ENCODE measurements at places on chromosomes 1 and 21.

- no peak for DNase-seq
Measured at GRCh38 chr1:35555601-35556477, 1.4 kb downstream of the KIAA0319L start.

GRCh38 chr1:200376528-200376927 is 33.3 kb downstream of the ZNF281 start:
- DNase-seq, result no peak

DNA sequence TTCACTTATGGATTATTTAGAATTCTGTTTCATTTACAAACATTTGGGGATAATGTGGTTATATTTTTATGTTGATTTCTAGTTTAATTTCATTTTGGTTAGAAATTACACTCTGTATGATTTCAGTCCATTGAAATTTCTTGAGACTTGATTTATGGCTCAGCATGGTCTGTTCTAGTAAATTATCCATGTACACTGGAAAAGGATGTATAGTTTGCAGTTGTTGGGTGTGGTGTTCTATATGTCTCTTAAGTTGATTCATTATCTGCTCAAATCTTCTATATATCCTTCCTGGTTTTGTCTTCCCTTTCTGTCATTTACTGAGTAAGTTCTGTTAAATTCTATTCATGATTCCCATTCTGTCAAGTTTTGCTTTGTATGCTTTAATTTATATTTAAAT is 52.3 kb downstream of the RAP1A start:
- no peak for DNase-seq

DNA sequence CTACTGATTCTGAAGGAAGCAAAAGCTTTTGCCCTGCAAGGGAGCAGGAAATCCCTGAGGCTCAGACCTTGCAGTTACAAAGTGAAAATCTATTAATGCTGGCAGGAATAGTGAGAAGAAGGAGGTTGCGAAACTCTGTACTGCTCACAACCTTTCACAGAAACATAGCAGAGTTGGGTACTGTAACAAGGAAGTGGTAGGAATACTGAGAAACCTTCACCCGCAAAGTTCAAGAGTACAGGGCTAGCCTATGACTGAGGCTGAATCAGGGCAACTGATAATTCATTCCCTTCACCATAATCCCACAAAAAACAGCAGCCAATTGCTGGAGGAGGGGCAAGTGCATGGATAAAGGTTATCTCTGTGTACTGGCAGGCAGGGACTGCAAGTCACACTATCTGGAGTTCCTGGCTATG is 23.9 kb upstream of the KCTD3 start:
- no peak for DNase-seq

GRCh38 chr1:46497665-46498064 is 8.0 kb downstream of the DMBX1 start:
- no peak for DNase-seq

DNA sequence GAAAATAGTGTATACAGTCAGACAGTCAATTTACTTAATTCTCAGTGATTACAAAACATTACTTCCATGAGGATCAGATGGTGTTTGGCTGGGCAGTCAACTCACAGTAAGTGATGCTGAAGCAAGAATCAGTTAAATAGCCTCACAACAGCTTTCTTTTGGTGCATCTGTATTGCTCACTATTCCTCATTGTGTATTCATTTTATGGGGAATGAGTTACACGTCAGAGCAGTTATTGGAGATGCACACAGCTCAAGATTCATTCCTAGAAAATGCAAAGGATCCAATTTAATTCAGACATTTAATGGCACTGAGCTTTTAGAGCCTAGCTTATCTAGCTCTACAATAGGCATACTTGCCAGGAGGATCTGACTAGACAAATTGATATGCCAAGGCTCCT is 150.6 kb downstream of the HS2ST1 start:
- DNase-seq, result no peak

DNA sequence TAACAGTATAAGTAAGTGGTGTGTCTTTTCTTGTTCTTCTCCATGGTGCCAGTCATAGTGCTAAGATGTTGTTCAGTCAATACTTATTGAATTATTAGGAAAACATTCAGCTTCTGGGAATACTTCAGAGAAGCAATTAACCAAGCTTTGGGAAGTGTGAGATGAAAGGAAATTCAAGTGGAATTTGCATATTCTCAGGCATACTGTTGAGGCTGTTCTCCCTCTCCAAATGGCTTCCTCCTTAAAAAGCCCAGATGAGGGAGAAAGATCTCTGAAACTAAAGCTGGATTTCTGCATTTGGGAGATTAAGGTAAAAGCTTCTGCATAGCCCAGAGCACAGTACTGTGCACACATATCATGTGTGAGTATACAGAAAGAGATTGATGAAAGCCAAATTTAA is 73.4 kb downstream of the MACF1 start:
- no peak for DNase-seq

DNA sequence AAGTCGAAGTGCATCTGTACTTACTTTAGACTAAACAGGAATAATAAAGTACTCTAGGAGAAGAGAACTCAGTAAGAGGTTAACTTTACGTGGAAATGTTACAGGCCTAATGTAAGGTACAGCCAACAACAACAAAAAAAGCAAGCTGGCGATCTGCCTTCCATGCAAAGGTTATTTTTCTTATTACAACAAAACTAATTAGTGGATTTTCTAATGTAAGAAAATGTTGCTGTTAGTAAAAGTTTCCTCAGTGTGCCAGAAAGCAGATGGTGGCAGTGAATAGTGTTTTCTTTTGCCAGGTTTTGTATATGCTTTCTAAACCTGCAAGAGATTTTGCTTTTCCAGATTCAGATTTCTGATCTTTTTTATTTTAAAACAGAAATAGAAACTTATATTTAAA is 179.2 kb downstream of the NFIA start:
- no peak for DNase-seq

- no peak for DNase-seq
Measured at GRCh38 chr1:237583756-237584155, 307.0 kb downstream of the ZP4 start.

DNA sequence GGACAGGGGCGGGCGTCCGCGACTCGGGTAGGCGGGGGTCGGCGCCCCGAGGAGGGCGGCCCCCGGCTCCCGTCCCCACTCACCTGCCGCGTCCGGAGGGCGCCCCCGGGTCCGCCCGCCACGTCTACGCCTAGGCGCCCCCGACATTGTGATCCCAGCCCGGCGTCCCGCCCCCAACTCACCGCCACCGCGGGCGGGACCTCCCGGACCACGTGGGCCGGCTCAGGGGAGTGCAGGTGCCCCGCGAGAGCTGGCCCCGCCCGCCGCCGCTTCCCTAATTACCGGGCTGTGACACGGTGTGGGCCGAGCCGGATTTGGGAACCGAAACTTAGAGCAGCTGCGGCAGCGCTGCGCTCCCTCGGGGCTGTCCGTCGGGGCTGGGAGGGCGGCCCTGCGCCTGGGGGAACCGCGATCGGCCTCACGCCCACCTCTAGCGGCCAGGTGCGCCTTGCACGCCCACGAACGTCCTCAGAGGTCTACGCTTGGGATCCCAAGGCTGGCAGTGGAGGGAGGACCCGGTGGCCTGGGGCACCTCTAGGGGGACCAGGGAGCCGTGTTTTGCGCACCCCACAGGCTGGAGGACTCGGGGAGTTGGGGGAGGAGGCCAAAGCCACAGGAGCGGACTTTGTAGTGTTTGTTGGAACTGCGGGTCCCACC is 521 bp upstream of the NADK start:
- DNase-seq, result peak; percentile 25

DNA sequence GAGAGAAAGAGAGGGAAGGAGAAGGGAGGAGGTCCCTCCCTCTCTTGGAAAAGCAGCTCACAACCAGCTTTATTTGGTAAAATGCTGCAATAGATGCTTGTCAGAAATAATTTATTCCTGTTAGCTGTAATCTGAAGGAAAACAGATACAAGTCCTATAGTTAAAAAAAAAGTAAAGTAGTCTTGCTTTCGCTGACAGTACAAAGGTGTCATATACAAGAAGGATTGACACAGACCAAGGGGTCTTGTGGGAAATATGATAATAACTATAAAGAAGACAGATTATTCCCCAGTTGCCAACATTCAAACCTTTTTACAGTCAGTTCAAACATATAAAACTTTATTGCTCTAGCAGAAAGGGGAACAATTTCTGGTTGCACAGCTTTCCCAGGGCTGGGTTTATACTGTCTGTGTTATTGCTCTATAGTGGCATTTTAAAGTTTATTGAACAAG is 145.0 kb downstream of the PBX1 start:
- DNase-seq, result no peak

GRCh38 chr1:244095529-244095911 is 44.4 kb downstream of the ZBTB18 start:
- no peak for DNase-seq

DNA sequence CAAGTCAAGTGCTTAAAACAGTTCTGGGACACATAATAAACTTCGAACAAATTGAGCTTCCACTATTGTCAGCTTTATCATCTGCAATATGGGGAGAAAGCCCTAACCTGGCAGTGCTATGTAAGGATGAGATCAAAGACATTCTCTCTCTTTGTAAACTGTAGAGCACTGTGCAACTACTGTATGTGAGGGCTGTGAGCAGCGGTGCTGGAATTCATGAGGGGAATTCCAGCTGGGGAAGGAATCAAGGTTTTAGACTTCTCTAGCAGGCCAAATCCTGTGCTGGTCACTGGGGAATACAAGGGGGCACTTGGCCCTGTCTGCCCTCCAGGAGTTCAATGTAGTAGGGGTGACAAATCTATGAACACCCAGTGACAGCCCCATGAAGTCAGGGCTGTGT is 9.3 kb downstream of the FAM151A start:
- DNase-seq, result no peak

- DNase-seq, result no peak
Measured at GRCh38 chr1:9793291-9793690, 30.5 kb downstream of the CLSTN1 start.

DNA sequence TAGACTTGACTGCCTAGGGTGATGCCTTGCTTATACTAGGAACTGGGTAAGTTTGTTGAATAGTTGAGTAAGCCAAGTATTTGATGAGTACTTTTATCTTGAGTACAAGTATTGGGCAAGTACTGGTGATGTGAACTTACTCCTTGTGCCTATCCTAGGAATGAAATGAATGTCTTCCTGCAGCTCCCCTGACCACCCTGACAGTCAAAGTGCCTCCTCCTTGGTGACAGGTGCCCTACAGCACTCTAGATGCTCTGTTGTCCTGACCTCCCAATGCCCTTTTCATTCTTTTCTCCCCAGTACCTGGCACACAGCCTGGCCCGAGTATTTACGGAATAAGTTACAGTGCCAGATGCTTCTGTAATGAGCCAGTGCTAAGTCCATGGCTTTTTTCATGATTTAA is 25.5 kb downstream of the PCSK9 start:
- no peak for DNase-seq

- no peak for DNase-seq
Measured at GRCh38 chr1:171985639-171986038, 144.3 kb downstream of the DNM3 start.

DNA sequence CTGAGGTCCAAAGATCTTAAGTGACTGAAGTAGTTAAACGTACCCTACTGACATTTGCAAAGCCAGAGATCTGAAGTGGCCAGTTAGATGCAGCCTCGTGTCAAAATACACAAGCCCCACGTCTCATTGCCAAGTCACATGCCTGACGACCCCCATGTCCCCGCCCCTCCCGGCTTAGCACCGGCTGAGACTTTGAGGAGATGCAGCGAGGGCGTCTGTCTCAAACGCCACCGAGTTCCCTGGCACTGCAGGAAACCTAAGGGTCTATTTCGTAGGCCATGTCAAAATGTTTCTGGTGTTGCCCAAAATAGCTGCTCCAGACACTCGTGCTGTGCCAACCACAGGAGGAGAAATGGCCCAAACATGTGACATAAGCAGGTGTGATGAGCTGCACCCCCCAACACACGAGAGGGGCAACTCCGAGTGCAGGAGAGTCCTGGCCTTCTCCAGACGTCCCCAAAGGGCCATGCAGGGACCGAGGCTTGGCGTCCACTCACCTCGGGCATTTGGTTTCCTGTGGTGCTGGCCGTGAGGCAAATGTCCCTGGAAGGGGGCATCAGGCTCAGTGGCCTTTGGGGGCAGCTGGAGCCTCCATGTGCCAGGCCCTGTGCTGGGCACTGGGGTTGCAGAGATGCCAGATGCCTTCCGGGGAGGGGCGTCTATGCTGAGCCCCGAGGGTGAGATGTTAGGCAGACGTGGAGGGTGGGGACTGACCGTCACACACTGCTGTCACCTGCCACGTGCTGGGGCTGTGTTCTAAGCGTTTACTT is 67.0 kb downstream of the MATN1 start:
- no peak for DNase-seq

GRCh38 chr1:25170439-25170838 is 61.9 kb downstream of the SYF2 start:
- DNase-seq, result no peak

DNA sequence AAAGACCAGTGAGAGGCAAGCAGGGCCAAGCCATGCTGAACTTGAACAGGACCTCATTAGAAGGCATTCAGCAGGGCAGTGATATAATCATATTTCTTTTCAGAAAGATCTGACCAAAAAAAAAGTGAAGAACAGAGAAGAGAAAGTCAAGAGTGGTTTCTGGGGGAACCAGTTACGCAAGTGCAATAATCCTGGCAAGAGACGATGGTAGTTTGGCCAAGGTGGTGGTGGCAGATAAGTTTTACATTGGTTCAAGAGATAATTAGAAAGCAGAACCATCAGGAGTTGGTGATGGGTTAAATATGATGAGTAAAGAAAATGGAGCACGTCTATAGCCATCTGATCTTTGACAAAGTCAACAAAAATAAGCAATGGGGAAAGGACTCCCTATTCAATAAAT is 54.3 kb downstream of the ZSWIM5 start:
- no peak for DNase-seq

- DNase-seq, result no peak
Measured at GRCh38 chr21:16678429-16679160, 834.2 kb upstream of the CXADR start.

- DNase-seq, result no peak
Measured at GRCh38 chr1:31745096-31745945, 18.8 kb downstream of the ADGRB2 start.

- DNase-seq, result peak; percentile 5
Measured at GRCh38 chr1:36864182-36864822, 170.0 kb downstream of the GRIK3 start.

- DNase-seq, result no peak
Measured at GRCh38 chr1:16088996-16089395, 15.5 kb upstream of the FAM131C start.

- DNase-seq, result no peak
Measured at GRCh38 chr1:98315309-98315708, 346.2 kb upstream of the SNX7 start.

DNA sequence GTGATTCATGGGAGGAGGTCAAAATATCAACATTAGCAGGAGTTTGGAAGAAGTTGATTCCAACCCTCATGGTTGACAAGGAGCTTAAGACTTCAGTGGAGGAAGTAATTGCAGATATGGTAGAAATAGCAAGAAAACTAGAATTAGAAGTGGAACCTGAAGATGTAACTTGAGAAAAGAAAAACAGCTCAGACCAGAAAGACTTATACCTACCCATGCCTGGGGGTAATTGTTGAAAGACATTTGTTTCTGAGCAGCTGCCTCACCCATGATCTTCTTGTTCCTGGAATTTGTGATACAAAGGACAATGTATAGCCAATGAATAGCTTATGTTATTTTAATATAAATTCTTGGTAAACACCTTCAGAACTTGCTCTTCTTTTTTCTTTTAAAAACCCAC is 128.6 kb downstream of the LRIG2 start:
- DNase-seq, result no peak

GRCh38 chr1:202112859-202113689 is 9.6 kb upstream of the GPR37L1 start:
- no peak for DNase-seq

Measured in NCI-H1930 (cell line).